Bone marrow (tissue), 2 donors: ENCODE measurements at places on chromosomes 6 and 20.

GRCh38 chr6:14706378-14706929 is 539.4 kb upstream of the JARID2 start:
- no peak for DNase-seq

GRCh38 chr20:51763965-51764602 is 4.1 kb downstream of the ATP9A start:
- DNase-seq = no peak

GRCh38 chr6:113854531-113855499 is 2.3 kb upstream of the MARCKS start:
- no peak for DNase-seq

- no peak for DNase-seq
These were observed 132.4 kb downstream of the DTNBP1 start for GRCh38 chr6:15530411-15530810.

DNA sequence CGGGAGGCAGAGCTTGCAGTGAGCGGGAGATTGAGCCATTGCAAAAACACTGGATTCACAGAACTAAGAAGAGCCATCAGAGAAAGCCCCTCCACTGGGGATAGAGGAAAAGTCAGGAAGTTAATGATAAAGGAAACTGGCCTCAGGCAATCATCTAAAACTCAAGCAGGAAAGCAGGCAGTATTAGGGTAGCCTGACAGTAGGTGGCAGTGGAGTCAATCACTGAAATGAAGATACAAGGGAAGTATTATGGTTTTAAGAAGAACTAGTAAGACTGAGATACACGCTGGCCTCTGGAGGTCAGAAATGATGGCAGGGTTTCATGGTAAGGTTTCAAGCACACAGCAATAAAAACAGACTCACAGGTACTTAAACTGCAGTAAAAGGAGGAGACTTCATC is 578.3 kb downstream of the HACE1 start:
- DNase-seq = no peak

GRCh38 chr20:31547017-31547675 is 32.9 kb downstream of the HM13 start:
- DNase-seq = peak; percentile 80

GRCh38 chr20:24772667-24773066 is 176.4 kb upstream of the CST7 start:
- no peak for DNase-seq

- DNase-seq = no peak
These were observed 43.1 kb downstream of the CD109 start for GRCh38 chr6:73739096-73739495.

DNA sequence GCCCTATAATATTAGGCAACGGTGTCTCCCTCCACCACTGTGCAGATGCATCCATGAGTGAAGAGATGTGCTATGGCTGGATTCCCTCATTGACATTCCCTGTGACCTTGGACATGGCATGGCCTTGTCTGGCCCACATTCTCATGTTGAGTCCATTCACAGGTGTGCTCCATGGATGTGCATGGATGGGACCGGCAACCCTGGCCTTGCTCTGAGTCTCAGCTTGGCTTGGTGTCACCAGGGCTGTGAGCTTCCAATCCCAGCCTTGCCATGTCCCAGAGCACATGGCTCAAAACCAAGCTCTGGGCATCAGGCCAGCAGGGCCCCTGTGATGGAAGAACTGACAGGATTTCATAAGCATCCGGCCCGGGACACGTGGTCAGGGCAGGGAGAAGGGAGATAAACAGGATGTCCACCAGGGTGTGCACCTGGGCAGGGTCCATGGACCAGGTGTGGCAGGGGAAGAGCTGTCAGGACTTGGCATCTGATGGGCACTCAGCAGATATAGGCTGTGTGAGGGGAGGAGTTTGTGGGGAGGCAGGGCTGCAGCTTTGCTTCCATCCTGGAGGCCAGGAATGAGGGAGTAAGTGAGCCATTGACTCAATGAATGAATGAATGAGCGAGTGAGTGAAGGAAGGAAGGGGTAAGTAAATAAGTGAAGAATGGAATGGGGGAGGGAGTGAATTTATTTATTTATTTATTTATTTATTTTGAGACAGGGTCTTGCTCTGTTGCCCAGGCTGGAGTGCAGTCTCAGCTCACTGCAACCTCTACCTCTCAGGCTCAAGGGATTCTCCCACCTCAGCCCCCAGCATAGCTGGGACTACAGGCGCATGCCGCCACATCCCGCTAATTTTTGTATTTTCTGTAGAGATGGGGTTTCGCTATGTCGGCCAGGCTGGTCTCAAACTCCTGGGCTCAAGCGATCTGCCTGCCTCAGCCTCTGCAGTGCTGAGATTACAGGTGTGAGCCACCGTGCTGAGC is 15.7 kb downstream of the NRSN2 start:
- peak; percentile 58 for DNase-seq

DNA sequence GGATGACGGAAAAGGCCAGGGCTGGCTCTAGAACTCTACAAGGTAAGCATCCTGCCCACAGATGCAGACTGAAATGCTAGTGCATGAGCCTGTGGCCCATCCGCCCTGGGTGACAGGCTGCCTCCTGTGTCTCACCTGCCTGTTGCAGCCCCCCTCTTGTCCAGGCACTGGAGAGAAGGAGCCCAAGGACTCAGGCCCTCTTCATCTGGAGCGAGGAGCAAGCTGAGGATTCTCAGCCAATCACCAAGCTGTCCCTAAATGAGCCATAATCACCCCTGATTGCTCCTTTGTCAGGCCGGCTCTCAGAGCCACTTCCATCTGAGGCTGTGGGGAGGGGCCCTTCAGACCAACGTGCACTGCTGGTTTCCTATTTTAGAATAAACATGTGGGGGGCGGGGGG is 10.0 kb upstream of the SLC32A1 start:
- no peak for DNase-seq

GRCh38 chr6:110180228-110181008 is at the start of gene CDC40:
TSS of gene CDC40 (plus strand) at chr6:110180427. CDS start at chr6:110180445, 18 bp downstream.
- DNase-seq = peak; percentile 41

DNA sequence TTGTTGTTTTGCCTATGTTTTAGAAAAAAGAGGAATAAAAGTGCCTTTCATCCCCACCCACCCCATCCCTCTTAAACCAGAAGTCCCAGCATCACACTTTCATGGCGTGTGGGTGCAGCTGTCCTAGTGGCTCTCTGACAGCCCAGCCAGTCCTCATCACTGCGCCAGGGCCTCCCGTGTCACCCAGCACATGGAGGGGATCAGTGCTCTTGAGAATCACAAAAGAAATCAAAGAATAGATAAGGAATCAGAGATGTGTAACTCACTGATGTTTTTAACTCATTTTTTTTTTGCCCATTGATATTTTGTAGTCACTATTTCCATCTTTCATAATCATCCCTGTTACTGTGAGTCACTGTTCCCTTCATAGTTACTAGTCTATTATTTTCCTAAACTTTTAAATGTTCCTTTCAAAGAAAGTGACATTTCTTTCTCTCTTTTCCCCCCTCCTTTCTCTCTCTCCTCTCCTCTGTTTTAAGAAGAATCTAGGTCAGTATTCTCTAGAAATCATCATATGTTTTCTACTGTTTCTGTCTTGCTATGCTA is 78.6 kb downstream of the AIG1 start:
- no peak for DNase-seq

GRCh38 chr20:3383878-3384495 is 23.5 kb downstream of the DNAAF9 start:
- DNase-seq = no peak

- no peak for DNase-seq
These were observed 9.1 kb upstream of the ADA start for GRCh38 chr20:44660581-44660980.

GRCh38 chr6:163354085-163354484 is 60.4 kb upstream of the QKI start:
- no peak for DNase-seq

DNA sequence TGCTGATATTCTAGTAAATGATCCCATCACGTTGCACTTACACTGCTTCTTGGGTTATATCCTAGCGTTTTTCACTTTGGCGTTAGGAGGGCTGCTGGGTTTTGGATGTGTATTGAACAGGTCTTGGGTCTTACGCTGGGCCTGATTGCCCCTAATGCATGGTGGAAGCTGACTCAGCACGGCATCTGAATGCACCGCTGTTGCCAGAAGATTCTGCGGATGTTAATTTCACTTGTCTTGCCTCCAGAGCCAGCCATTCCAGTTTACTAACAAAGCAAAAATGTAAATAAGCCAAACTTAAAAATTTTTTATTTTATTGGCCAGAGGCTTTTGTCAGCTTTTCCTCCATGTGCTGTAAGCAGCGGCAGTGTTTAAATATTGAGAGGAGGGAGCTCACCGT is 233.5 kb downstream of the TMEM242 start:
- DNase-seq = no peak

DNA sequence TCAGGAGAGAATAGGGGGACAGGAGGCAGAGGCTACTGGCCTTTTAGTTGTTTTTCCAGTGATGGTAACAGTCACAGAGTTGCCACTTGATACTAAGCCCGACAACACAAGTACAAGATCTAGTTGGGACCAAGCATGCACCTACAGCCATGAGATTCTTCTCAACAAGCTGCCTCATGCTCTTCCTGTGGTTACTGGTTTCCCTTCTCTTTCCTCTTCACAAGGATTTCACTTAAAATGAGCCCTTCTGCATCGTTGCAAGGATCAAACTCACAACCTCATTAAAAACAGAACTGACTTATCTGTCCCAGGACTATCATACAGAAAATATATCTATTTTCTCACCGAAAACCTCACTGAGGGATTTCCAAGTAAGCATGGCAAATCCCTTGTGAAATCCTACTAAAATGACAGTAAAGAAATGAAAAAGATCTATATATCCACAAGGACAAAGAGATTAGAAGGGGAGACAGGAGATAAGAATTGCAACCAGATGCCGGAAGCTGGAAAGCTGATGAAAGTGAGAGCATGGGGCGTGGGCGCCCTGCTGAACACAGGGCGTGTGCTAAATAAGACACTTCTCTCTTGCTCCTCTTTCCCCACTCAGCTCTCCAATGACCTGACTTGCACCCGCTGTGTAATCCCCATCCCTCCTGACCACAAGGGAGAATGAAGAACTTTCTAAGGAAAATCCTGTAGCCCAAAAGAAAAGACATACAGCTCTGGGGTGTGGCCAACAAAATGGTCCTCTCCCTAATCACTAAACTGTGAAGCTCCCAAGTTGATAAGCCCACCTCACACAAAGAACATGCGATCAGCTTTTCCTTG is 13.4 kb downstream of the MTFR2 start:
- DNase-seq = no peak

GRCh38 chr20:14220986-14221385 is 116.4 kb downstream of the FLRT3 start:
- DNase-seq = no peak

GRCh38 chr6:5328800-5329199 is 67.5 kb downstream of the FARS2 start:
- DNase-seq = no peak

- DNase-seq = no peak
These were observed 19.4 kb upstream of the BAK1 start for GRCh38 chr6:33599413-33599938.

DNA sequence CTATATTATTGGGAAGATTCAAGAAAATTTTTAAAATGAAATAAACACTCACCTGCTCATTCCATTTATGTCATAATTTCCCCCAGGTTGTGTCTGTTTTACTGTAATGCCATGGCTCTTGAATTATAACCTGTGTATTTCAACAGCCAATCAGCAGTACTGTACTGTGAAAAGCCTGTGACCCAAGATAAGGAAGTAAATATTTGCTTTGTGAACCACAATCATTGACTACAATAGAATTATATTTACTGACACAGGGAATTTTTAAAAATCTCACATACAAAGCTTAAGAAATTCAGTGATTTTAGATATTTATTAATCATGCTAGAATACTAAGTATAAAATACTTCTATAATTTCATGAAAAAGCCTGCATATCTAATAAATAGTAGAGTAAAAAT is 6.0 kb downstream of the RGS17 start:
- no peak for DNase-seq

GRCh38 chr6:79872986-79873385 is 74.4 kb downstream of the ELOVL4 start:
- no peak for DNase-seq

GRCh38 chr6:126718600-126719327 is 378.8 kb downstream of the CENPW start:
- DNase-seq = no peak

- DNase-seq = no peak
These were observed 33.9 kb upstream of the STX16 start for GRCh38 chr20:58617158-58617557.
